Breast epithelium (tissue), 4 donors: ENCODE measurements at places on chromosomes 6 and 20.

GRCh38 chr20:62163485-62163865, 19.4 kb upstream of the MTG2 start:
- DNase-seq = no peak

- DNase-seq = no peak
These were observed at the start of gene HLA-DPA1 for GRCh38 chr6:33073431-33073871. Gene HLA-DPA1 (minus strand): TSS chr6:33073649.

DNA sequence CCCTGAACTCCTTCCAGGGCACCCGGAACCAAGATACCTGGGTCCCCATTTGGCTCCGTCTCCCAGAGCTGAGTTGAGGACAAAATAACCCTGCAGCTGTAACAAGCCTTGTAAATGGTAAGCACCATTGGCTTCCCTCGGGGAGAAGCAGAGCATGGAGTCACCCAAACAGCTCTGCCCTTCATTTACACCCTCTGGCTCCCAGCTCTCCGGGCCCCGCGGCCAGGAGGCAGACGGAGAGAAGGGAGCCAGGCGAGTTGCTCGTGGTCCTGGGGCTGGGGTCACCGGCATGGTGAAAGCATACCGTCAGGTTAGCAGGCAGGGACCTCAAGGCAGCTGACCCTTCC, 2.1 kb downstream of the TFEB start:
- DNase-seq = no peak

- no peak for DNase-seq
These were observed 362.6 kb upstream of the RNF217 start for GRCh38 chr6:124599656-124600055.

- DNase-seq = no peak
These were observed 157.5 kb downstream of the RALGAPA2 start for GRCh38 chr20:20554951-20555350.

DNA sequence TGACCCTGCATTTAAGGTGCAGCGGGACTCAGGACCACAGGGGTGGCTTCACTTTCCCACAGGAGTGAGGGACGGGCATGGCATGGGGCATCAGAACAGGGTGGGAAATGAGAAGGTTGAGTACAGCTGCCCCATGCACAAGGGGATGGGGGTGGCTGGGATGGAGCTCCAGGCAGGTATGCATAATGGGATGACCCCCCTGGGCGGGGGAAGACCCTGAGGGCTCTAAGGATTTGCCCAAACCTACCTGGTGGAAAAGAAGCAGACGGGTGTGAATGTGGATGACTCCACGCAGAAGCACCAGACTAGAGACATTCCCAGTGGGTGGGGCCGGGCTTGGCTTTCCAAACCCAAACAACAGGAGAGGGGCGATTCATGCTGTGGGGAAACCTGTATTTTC, 200.3 kb downstream of the SYNDIG1 start:
- DNase-seq = peak; percentile 46

DNA sequence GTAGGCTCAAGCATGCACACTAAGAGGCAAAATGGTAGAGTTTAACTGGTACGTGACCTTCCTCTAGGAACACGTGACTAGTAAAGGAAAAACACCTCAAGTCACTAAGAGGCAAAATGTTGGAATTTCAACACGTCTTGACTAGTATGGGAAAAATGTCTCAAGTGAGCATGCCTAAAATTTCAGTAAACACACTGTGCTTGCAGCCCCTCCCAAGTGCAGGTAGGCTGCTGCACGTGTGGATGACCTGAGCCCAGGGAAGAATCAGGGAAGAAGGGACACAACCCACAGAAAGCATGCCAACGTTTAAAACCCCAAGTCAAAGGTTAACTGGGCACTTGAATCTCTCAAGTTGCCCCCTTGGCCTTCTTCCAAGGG, 162.2 kb downstream of the TENT5A start:
- no peak for DNase-seq

DNA sequence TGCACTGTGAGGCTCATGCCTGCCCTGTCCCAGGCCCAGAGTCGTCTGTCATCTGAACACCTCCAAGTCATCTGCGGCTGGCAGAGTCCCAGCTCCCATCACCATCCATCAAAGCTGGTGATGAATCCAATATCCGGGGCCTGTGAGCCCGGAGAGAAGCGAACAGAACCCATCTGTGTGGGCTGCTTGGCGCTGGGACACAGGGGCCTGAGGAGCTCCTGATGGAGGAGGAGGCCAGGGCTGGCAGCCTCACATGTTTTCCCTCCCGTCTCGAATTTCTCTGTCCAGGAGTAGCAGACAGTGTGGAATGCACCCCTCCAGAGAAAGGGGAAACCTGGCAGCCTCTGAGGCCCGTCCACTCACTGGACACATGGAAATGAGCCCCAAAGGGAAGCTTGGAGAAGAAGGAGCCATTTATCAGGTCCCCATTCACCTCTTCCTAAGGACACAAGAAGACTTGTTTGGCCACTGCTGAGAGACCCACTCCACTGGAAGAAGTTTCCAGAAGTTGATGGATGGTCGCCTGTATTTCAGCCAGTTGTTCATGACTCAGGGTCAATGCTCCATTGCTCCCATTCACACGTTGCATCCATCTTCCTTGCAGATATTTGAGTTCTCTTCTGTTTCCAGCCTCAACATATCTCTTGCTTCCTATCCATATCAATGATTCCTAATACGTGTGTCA, 307.5 kb upstream of the SULF2 start:
- no peak for DNase-seq

- DNase-seq = no peak
These were observed 169.1 kb upstream of the FUT9 start for GRCh38 chr6:95846652-95847051.

DNA sequence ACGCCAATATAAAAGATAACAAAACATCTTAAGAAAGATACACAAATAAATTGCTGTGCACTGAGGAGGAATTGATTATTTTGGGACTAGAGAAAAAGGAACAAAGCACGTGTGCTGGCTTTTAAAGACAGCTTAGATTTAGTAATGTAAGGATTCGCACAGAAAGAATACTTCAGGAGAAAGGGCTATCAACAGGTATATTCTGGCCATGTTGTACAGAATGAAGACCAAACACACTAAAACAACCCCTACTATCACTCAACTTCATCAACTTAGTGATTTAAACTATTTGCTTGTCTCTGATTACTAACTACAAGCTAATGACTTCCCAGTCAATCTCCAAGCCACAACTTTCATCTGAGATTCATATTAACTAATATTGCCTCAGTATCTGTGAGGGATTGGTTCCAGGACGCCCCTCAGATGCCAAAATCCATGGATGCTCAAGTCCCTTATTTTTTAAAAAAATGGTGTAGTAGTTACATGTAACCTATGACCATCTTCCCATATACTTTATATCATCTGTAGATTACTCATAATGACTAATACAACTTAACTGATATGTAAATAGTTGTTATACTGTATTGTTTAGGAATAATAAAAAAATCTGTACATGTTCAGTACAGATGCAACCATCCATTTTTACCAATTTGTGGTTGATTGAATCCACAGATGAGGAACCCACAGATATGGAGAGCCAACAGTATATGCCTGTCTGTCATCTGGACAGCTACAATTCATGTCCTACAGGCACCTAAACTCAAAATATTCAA, 4.5 kb downstream of the DEK start:
- no peak for DNase-seq

GRCh38 chr6:27893836-27894807, 18.1 kb downstream of the OR2B2 start:
- DNase-seq = peak; percentile 71

GRCh38 chr6:151379933-151380847, 11.2 kb downstream of the ZBTB2 start:
- DNase-seq = no peak

GRCh38 chr6:84848960-84849359, 84.6 kb upstream of the TBX18 start:
- DNase-seq = no peak

DNA sequence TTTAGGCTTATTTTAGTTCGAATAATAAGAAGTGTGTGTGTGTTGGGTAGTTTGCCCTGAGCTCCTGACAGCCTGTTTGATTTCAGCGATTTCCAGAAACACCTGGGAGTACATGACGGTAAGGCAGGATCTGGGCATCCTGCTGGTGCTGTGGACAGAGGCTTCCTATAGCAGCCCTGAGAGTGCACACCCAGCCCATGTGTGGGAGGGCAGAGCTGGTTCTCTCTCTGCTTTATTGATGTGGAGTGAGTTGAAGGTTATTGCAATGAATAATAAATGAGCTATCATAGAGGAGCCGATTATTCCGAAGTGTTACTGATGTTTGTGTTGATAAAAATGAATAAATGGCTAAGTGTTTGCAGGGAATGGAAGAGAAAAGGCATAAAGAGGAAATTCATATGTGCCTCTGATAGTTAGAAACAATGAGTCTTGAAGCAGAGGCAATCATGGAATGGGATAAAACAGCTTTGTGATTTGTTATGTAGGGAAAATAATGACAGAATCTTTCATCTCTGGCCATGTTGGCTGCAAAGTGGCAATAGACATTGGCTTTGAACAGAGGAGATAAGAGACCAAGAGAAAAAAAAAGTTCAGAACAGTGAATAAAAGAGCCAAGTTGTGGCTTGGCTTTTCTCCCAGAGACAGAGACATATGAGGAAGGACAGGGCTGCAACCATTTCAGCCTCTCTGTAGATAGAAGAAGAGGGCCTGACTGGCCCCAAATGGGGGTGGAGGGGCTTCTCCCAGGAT, 166.2 kb upstream of the CHD6 start:
- DNase-seq = no peak

DNA sequence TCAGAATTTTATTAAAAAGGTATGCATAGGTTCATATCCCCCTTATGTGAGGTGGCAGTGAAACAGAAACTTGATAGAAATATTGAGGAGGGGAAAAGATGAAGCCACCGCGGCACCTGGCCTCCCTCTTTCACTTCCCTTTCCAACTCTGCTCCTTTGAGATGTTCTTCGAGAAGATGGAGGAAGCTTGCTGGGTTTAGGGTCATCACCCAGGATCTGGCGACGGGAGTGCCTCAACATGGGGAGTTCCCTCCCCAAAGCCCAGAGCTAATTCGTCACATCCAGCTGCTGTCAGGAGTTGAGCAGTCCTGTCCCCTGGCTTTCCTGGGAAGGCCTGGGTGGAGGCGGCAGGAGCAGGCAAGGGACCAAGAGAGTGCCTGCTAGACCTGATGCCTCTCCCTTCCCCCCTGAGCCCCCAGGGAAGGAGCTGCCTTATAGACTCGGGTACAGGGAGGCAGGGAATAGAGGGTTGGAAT, 29.1 kb downstream of the RREB1 start:
- DNase-seq = no peak

- no peak for DNase-seq
These were observed 50.3 kb downstream of the DEK start for GRCh38 chr6:18214003-18214402.

DNA sequence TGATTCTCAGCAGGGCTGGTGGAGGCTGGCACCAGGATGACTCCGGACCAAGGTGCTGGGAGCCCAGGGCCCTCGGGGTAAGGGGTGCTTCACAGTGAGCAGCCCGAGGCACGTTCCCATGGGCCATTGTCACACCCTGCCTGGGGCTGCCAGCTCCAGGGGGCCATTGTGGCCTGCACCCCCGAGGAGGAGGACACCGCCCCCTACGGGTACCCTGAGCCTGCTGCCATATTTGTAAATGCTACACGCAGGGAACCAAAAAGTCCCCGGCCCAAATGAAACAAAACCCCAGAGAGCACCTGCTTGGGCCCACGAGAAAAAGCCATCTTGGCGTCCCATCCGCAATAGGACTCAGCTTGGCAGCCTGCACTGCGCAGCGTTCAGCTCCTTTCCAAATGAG, 64.7 kb upstream of the GATA5 start:
- DNase-seq = no peak

DNA sequence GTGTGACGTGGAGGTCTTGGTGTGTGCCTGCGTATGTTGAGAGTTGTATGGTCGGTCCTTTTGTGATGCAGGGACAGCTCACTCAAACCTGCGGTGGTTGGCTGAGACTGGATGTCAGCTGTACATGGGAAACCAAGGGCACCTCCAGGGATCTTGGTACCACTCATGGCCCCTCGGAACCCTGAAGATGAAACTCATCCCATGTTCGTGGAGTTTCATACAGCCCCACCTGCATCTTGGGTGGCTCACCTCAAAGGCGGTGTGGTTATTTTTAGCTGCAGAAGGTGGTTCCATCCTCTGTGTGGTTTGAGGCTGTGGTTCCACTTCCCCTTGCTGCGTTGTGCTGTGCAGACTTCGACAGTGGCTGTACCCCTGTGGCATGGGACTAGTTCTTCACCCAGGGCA, 52.6 kb upstream of the SLC22A1 start:
- no peak for DNase-seq

GRCh38 chr6:27545271-27546046, 72.6 kb upstream of the ZNF184 start:
- DNase-seq = no peak

DNA sequence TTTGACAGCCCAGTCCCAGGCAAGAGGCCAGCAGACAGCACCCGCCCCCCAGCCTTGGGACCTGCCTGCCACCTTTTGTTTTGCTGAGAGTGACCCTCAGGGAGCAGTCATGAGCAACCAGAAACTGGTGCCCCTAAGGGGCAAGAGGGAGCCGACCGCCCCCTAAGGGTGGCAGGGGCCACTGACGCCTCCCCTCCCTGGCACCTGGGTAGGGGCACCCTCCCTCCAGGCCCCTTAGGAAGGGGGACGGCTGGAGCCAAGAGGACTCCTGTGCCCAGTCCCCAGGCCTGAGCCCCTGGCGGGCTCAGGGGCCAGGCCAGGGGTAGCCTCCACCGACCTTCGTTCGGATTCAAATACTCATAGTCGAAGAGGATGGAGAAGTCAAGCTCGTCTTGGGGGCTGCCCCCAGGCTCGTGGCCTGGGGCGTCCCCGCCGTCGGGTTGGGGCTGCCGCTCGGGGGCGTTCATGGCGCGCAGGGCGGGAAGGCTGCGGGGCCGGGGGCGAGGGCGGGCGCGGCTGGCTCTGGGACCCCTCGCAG, 417 bp downstream of the NFATC2 start:
- no peak for DNase-seq

GRCh38 chr20:45181639-45182038, 6.9 kb downstream of the PI3 start:
- DNase-seq = no peak

DNA sequence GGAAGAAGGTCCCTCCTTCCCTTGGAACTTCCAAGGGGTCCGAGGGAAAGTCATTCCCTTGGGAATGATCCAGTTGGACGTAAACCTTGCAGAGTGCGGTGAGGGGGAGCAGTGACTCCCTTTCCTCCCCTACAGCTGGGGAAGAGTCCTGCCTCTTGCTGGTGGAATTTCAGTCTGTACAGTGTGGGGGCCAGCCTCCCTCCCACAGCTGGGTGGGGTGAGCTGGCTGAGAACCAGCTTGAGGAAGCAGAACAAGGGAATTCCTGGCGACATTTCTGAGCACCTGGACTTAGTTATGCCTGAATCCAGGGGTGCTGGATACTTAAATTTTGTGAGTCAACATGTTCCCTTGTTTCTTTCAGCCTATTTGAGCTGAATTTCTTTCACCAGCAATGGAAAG, 152.0 kb downstream of the ANKRD60 start:
- DNase-seq = no peak

DNA sequence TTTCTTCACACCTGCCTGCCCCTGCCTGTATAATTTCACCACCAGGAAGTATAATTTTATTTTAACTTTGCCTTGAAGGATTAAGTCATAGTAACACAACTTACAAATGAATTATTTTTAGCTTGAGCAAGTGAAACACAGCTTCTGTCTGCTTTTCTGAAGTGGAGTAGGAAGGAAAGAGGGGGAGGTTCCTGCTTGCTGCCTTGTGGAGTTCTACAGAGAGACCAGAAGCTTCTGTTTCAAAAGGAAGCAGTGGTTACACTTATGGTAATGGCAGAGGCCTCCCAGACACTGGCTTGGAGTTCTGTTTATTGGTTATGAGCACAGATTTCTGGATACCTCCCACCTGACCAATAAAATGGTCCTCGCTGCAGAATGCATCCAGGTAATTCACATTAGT, 159.6 kb downstream of the TMEM200A start:
- no peak for DNase-seq

- DNase-seq = no peak
These were observed 50.7 kb downstream of the CLIC5 start for GRCh38 chr6:45965007-45965406.
